ENCODE measurements at places on chromosomes 12 and 14.

- no peak for DNase-seq
Measured at GRCh38 chr12:7190268-7191055, 976 bp downstream of the PEX5 start.

DNA sequence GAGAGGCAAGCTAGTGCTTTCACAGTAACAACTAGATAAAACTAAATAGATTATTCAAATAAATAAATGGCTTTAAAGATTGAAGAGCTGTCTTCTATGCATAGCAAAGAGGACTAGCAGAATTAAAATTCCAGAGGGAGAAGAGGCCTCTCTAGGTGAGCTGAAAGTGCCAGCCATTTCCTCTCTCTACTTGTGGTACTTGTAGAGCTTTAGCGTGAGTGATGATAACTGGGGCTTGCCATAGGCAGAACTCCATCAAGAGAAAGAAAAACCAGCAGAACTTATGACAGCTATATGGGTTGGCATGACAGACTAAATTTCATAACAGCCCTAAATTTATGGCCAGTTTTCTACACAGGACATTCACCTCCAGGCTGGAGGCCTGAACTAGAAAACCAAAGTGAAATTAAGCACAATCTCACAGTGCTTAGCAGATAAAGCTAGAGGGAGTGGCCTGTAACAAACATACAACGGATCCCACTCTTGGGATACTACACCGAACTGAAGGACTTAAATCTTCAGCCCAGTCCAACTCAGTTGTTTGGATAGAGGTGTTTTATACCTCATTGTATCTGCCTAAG is 11.0 kb downstream of the SPTLC2 start:
- DNase-seq: no peak

- DNase-seq: no peak
Measured at GRCh38 chr12:59113831-59114615, 193.7 kb upstream of the LRIG3 start.

- no peak for DNase-seq
Measured at GRCh38 chr14:77059276-77059915, 30.9 kb upstream of the IRF2BPL start.

GRCh38 chr12:9736936-9737705 is 4.2 kb upstream of the CLECL1 start:
- no peak for DNase-seq

- DNase-seq: no peak
Measured at GRCh38 chr14:83863042-83863774, 1666.7 kb upstream of the FLRT2 start.

GRCh38 chr12:121494093-121494787 is 86.6 kb downstream of the KDM2B start:
- peak; percentile 28 for DNase-seq

DNA sequence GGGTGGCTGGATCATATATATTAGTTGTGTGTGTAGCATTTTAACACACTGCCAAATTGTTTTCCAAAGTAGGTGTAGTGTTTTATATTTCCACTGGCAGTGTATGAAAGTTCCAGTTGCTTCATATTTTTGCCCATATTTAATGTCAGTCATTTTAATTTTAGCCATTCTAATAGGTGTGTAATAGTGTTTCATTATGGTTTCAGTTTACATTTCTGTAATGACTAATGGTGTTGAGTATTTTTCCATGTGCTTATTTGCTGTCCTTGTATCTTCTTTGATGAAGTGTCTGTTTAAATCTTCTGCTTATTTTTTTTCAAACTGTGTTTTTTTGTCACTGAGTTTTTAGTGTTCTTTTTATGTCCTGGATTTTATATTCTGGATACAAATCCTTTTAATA is 8.7 kb downstream of the TBC1D15 start:
- DNase-seq: no peak

DNA sequence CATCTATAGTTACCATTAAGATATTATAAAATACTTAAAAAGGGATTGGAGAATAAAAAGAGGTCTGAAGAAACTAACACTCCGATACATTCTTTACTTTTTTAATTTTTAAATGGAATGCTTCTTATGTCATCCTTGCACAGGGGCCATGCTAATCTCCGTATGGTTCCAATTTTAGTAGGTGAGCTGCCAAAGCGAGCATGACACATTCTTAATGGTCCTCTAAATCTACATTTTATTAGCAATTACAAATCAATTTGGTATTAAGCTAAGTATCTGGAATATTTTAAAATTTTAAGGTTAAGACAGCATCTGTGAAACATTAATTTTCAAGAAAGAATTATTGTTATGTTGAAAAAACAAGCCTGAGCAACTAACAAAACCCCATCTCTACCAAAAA is 6.2 kb upstream of the ARID4A start:
- DNase-seq: no peak

DNA sequence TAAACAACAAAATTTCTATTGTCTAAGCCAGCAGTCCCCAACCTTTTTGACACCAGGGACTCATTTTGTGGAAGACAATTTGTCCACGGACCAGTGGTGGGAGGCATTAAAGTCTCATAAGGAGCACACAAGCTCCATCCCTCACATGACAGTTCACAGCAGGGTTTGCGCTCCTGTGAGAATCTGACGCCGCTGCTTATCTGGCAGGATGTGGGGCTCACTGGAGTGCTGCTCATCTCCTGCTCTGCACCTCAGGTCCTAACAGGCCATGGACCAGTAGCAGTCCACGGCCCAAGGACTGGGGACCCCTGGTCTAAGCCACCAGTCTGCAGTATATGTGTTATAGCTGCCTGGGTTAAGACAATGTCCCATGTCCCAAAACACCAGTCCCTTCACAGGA is 27.2 kb downstream of the VCPKMT start:
- no peak for DNase-seq

DNA sequence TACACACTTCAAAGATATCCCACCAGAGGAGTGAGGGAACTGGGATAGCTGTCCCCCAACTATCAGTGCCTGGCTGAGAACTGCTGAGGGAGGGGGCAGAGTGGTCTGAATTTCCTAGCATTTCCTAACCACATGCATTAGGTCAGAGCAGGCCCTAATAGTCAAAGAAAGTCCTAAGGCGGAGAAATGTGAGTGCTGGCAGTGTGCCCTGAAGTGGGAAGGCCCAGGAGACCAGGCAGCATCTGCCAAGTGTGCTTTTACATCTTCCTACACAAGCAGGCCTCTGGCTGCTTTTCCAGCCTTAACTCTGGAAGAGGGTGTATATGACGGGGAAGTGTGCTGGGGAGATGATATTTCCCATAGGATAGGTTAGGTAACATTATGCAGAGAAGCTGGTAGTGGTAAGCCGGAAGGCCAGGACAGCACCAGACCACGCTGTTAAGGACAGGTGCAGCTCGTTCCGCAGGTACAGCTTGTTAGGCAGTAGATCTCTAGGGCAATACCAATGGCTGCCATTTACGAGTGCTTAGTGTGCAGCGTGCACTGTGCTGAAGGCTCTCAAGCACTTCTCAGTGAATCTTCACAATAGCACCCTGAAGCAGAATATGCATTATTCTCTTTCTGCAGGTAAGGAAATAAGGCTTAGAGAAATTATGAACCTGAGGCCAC is 9.1 kb upstream of the CCDC198 start:
- DNase-seq: no peak

DNA sequence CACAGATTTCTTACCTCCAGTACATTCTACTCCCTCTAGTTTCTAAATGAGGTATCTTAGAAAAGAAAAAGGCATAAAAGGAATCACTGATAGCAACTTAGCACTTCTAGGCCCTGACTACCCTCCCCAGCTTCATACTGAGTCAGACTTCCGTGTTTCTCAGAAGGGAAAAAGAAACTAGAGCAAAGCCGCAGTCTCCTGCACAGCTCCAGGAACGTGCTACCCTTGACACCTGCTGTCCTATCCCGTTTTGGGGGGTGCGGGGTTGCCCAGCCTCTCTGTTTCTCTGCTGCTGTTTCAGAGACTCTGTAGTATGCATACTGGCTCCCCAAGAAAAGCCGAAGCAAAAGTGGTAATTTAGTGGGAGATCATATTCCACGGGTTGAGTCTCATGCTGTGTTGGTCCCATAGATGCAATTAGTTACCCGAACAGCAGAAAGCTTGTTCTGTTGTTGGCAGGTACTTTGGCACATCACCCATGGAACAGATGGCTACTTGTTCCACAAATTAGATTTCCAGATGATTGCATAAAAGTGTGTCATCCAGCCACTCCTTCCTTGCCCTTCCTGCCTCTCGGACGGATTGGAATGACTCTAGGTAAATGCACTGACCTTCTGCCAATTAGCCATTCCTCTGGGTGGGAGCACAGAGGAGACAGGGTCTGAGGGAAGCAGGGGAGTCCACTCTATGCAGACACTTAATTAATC is 438.1 kb downstream of the FUT8 start:
- peak; percentile 18 for DNase-seq

- no peak for DNase-seq
Measured at GRCh38 chr12:95877622-95878021, 18.9 kb downstream of the SNRPF start.

DNA sequence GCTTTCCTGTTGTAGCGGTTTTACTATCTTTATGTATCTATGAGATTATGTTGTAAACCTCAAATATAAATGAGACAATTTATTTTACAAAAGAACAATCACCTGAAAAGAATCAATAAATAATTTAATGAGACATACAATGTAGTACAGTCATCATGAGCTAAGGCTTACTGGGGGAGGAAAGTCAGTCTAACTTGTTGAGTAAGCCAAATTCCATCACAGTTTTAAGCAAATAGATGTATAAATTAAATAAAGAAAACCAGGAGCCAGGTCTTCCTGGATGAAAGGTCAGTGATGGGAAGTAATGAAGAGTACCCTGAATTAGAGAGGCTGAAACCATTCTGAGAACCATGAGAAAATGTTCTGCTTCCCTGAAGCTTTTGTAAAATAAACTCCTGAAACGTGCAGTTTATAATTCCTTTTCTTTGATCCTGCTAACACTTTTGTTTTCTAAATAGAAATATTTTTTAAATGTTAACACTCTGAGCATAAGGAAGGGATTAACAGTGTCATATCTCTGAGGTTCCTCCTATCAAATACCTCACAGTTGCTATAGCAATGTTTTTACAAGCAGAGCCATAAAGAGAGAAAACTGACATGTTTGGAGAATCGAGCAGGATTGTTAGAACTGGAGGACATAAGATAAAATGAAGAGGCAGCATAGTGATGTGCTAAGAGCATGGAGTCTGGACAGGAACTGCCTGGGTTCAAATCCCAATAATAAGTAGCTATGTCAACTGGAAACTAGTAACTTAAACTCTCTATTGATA is 444.9 kb upstream of the FOXG1 start:
- no peak for DNase-seq

DNA sequence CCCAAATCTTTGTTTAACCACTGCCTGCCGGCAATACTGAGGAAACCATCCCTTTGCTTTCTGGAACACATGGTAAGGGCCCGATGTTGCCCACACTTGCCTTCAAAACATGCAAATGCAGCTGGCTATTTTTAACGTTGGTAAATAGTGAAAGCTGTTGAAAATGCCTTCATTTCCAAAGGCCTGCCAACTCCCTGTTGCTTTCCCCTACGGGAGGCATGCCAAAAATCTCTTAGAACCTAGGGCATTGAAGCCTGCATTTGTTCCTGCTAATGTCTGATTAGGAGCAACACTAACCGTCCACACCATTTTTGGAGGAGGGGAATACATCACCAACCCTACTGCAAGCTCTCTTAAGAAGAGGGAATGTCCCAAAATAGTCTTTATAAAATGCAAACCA is 152.6 kb upstream of the NOS1 start:
- no peak for DNase-seq

DNA sequence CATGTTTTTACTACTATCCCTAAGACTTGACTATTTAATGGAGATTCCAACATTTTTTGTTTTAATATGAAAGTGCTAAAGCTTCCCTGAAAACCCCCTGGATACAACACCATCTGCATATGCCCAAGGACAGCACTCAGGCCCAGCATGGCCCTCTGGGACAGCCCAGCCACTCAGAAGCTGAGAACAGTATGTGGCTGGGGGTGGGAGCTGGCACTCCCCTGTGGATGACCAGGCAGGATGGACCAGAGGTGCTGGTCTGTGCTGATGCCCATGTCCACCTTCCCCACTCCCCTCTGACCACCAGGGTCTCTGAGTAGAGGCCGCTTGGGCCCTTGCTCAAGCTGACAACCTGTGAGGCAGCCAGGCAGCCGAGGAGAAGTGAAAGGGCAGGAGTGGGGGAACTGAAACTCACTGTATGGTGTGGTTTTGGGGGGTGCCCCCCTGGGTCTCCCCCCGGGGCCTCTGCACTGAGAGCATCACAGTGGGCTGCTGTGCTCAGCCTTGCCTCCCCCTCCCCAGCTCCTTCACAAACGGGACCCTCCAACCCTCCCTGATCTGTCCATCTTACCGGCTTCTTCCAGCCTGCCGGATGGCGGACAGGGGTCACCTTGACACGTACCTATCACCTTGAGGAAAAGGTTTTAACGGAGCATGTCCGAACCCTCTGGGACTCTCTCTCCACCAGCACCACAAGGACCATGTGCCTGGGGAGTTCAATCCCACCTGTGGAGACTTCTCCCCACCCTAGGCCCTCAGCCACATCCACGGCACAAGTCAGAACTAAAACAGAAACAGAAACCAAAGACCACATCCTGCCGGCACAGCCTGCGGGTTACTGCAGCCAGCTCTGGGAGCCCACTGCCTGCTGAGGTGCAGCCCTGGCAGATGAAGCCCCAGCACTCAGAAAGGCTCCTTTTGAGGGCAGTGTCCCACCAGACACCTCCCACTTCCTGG is at the start of gene TMEM229B:
Gene TMEM229B, minus strand, starts transcription at position 785 of the 957 bp plus-strand sequence. CDS start 14,798 bp downstream, outside the sequence.
- DNase-seq: peak; percentile 48

GRCh38 chr12:1319212-1319611 is 275.2 kb downstream of the FBXL14 start:
- no peak for DNase-seq

DNA sequence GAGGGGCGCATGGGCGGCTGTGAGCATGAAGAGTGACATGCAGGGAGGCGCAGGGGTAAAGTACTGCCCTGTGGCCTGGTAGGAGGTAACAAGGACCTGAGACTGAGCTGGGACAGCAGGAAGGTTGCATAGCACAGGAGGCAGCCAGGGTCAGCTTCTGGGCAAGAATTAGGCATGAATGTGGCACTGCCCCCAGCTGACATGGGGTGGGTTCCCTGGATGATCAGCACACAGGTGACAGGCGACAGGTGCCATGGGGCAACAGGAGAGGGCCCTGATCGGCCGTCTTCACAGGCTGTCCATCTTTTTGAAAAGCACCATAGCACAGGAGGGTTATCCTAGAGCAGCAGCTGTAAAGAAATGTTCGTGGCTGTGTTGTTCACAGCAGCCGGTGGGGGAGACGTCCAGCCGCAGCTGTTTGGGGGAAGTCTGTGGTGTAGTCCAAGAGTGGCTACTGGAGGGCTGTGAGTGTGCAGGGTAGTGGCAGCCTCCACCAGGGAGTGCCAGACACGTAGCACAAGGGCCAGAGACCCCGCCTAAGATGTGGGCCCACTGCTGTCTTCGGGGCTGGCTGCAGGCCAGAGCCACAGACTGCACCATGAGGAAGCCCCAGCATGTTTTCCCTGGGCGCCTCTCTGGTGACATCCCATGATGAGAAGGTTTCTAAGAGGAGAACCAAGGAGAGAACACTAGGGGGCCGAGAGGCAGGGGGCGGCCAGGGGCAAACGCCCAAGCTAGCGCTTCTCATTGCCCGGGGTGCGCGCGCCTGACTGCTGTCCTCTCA is 8.4 kb downstream of the CLBA1 start:
- DNase-seq: no peak

GRCh38 chr14:89600950-89601826 is 184.2 kb upstream of the FOXN3 start:
- no peak for DNase-seq

- DNase-seq: no peak
Measured at GRCh38 chr12:50442178-50442908, 41.7 kb downstream of the LARP4 start.

GRCh38 chr12:50132505-50133135 is 20.6 kb downstream of the COX14 start:
- DNase-seq: no peak

GRCh38 chr12:2084553-2085296 is 31.9 kb downstream of the CACNA1C start:
- DNase-seq: no peak

GRCh38 chr14:57291692-57292647 is 23.2 kb downstream of the AP5M1 start:
- DNase-seq: no peak
